ENCODE measurements at places on chromosomes 12 and 14.
A peak's percentile ranks its signal among the peaks of the same experiment; 100 is the strongest.

GRCh38 chr14:70789961-70790360 is 19.4 kb downstream of the MAP3K9 start:
- DNase-seq, result no peak

GRCh38 chr12:101878243-101878821 is 952 bp downstream of the DRAM1 start:
- peak; percentile 53 for DNase-seq

GRCh38 chr14:77067632-77068516 is 30.2 kb upstream of the CIPC start:
- DNase-seq, result peak; percentile 65

- DNase-seq, result no peak
These were observed 132.6 kb upstream of the FUT8 start for GRCh38 chr14:65279958-65280357.

GRCh38 chr14:57199921-57200320 is 68.8 kb downstream of the EXOC5 start:
- DNase-seq, result peak; percentile 21

DNA sequence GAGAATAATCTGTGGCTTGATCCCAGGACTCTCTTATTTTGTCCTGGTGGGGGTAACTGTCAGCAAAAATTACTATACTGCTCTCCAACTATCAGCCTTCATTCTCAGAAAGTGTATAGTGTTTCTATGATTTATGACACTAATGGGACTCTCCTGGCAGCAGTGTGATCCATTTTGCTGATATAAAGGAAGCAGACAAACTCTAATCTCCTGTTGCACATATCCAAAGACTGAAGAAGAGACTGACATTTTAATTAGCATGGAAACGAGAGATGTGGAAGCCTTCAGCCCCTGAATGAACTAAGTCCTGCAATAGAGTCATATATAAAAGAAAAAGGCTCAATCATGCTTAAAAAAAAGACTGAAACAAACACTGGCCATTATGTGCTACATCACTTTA is 127.8 kb upstream of the SSTR1 start:
- peak; percentile 16 for DNase-seq

DNA sequence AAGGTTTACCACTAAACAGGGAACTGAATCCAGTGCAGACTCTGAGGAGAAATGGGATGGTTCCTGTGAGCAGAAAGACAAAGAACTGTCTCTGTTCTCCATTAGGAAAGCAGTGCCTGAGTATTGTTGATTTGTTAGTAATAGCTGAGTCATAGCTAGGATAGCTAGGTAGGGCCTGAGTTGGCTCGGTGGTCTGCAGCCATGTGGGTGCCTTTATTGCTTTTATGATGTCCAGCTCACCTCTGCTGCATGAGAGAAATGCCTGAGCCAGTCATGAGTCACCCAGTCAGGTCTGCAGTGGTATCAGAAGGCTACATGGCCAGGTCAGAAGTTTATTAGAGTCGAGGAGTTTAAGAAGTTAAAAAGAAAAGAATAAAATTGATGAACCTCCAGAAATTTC is 24.2 kb downstream of the TRHDE start:
- DNase-seq, result no peak

DNA sequence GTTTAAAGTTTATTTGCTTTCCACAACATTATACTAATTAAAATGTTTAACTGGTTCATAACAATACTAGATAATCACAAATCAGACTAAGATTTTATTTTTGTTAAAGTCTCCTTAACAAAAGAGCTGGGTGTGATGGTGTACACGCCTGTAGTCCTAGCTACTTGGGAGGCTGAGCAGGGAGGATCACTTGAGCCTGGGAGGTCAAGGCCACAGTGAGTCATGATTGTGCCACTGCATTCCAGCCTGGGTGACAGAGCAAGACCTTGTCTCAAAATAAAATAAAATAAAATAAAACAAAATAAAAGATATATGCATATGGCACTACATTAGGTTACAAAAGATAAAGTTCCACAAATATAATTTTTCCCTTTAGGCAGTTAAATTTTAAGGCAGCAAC is 5.6 kb downstream of the MIS18BP1 start:
- no peak for DNase-seq

DNA sequence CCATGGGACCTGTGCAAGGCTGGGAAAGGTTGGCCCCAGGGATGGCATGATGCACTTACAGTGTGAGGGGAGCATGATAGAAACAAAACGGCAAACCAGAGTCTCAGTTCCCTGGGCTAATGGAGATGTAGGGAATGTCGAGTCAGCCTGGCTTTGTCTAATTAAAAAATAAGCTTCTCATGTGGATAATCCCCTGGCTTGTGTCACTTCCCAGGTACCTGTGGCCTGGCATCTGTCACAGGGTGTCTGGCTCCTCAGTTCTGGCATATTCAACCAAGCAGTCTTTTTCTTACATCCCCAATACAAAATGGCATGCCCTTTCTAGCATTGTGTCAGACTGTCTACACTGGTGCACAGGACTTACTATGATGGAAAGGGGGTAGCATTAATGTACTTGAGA is 261.4 kb downstream of the GRIN2B start:
- DNase-seq, result no peak

DNA sequence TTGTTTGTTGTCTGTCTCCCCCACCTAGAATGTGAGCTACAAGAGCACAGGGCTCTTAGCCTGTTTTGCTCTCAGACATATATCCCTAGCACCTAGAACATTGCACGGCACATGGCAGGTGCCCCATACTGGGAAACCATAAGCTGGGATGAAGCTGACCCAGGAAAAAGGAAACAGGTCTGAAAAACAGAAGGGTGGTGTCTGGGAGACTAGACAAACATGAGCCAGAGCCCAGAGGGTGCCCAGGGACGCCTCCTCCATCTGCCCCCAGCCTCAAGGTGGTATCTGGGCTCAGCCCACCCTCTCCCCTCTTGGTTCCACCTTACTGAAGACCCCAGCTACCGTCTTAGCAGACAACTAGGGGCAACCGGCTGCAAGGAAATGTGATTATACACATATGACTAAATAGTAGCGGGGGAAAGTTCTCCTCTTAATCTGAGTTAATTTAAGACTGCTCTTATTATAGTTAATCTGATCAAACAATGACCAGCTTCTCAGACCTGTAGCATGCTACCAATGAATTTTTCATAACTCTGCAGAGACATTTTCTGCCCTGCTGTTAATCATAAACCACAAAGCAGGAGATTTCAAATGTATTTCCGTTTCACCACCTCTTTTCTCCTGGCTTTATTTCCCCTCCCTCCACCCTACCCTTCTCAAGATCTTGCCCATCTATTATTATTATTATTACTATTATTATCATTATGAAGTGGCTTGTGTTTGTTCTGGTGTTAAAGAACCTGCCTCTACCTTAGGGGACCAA is 31.9 kb downstream of the KSR2 start:
- no peak for DNase-seq

- peak; percentile 39 for DNase-seq
These were observed 18.3 kb upstream of the TXNRD1 start for GRCh38 chr12:104197264-104197663.

GRCh38 chr12:108214486-108214885 is 85.4 kb downstream of the WSCD2 start:
- peak; percentile 33 for DNase-seq

DNA sequence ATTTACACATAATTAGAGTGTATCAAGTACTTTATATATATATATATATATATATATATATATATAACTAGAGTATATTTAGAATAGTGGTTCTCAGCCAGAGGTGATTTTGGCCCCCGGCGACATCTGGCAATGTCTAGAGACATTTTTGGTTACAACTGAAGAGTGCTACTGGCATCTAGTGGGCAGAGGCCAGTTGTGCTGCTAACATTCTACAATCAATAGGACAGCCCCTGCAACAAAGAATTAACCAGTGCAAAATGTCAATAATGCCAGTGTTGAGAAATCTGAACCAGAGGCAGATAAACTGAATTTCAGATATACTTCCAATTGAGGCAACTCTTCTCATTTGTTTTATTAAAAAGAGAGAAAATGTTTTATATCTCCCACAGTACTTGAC is 8.9 kb downstream of the GTF2A1 start:
- DNase-seq, result peak; percentile 23

DNA sequence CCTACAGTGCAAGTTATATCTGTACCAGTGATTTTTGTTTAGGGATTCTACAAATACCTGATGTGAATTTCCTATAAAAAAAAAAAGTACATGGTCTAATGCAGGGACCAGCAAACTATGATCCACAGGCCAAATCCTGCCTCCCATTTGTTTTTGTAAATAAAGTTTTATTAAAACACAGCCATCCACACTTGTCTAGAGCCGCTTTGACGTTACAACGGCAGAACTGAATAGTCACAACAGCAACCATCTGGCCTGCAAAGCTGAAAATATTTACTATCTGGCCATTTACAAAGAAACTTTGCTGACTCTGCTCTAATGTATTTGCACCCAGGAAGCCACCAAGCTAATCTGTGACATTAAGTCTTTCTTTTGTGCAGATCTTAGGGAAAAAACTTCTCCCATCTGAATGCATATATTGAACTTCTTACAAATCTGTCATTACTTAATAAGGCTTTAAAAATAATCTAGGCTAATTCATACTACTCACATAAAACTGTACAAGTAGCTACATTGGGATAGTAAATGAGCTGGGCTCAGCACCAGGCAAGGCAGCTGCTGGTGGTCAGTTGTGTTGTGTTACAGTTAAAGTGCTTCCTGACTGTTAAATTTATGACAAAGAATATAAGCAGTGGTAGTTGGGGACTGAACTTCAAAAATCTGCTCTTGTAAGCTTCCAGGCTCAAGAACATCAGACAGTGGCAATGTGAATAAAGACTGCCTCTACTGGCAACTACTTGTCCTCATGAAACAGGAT is 303.3 kb downstream of the MED13L start:
- peak; percentile 54 for DNase-seq

DNA sequence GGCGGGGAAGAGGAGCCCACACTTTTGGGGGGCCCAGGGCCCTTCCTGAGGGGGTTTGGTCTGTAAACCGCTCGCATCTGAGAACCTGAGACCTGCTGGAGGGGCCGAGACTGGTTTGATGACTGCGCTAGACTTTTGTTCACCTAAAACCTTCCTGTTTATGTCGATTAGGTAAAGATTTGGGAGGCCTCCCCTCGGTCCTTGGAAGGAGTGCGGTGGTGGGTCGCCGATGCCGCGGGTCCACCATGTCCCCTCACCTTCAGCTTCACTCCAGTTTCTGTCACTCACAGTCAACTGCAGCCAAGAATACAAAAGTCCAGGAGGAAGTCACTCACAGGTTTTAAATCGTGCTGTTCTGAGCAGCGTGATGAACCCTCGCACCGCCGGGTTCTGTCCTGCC is 10.5 kb upstream of the GALNT9 start:
- DNase-seq, result no peak

DNA sequence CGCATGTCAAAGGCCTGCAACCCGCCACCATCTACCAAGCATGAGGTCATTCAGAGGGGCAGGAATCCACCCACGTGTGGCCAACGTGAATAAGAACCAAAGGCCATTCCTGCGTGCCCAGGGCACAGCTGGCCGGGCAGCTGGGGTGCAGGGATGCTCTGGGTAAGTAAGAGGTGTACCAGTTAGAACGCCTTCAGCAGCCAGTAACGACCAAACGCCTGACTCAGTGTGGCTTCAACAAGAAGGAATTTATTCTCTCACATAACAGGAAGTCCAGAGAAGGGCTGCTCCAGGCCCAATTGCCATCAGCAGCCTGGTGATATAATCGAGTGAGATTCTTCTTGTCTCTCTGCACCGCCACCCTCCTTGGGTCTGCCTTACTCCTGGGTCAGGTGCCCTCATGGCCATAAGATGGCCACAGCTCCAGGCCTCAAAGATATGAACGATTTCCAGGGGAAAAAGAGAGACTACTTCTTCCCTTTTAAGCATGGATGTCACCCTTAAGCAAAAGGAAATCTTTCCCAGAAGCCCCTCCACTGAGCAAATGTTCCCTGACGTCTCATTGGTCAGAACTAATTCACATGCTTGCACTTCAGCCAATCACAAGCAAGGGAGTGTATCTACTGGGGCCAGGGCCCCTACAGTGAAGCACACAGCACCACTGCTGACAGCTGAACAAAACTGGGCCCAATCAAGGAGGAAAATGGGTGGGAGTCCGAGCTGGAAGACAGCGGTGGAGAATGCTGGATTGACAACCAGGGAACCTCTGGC is 7.3 kb downstream of the TTC7B start:
- no peak for DNase-seq

GRCh38 chr12:560691-561390 is 101.1 kb downstream of the B4GALNT3 start:
- no peak for DNase-seq

DNA sequence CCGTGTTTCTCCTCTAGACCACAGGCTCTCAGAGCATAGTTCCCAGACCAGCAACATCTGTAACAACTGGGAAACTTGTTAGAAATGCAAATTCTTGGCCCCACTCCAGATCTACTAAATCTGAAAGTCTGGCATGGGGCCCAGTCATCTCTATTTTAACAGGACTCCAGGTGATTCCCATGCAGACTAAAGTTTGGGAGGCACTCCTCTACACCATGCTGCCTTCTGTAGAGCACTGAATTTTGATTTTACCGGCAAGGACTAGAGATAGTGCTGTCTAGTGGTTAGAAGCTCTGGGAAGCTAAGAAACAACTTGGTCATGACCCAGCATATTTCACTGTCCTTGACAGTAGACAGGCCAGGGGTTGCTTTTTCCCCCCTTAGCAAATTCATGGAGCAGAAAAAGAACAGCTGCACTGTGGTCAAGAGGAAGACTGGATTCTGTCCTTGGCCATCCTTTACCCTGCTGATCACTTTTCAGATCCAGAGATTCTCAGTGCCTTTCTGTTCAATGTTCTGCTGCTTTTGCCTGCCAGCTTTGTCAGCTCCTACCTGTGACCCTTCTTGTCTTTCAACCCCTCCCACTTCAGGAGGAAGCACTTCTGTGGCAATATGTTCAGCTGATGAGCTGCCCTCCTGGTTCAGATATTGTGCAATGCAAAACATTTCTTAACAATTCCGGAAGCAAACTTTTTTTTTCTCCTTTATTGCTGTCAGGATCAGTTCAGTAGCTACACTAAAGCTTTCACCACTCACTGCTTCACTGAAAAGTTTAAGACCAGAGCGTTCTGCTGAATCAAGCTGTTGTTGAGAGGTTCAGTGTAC is 133.8 kb upstream of the NUDT4 start:
- DNase-seq, result peak; percentile 98

DNA sequence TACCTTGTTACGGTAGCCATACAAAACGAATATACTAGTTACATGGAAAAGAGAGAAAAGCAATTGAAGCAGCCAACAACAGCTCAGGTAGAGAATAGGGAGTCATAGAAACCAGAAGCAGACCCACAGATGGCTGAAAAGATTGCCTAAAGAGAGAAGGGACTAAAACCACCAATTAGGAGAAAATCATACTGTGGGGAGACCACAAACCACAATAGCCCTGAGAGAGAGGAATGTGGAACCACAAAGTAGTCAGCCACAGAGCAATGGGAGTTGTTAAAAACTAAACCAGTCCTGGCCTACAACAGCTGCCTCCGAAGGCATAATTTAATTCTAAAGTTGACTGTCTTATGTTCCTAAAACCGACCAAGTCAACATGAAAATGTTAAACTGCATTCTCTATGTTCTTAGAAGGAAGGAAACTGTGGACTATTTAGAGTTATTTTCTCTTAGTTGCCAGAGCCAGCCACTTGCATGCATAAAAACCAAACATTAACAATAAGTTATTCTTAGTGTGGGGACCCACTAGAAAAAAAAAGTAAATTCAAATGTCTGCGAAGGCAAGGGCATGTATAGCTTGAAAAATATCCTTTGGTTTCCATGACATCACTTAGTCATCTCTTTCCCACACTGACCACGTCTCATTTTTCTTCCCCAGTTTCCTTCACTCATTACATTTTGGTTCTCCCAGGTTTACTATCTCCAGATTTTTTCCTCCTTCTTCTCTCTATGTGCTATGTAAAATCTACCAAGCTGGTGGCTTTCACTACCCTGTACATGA is 398.1 kb downstream of the NOVA1 start:
- DNase-seq, result no peak
